Stomach (tissue), 19 donors: ENCODE measurements at places on chromosomes 3 and 15. TPM values are rescaled to one million over a fixed set of nuclear protein-coding genes. Genes with fewer than 3 reads are reported as not detected.

DNA sequence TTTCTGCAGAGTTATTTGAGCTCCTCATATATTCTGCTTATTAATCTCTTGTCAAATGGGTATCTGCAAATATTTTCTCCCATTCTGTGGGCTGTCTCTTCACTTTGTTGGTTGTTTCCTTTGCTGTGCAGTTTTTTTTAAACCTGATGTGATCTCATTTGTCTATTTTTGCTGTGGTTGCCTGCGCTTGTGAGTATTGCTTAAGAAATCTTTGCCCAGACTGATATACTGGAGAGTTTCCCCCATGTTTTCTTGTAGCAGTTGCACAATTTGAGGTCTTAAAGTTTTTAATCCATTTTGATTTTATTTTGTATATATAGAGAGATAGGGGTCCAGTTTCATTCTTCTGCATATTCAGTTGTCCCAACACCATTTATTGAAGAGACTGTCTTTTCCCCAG, 102.3 kb downstream of the POLQ start:
- DNase-seq: no peak

DNA sequence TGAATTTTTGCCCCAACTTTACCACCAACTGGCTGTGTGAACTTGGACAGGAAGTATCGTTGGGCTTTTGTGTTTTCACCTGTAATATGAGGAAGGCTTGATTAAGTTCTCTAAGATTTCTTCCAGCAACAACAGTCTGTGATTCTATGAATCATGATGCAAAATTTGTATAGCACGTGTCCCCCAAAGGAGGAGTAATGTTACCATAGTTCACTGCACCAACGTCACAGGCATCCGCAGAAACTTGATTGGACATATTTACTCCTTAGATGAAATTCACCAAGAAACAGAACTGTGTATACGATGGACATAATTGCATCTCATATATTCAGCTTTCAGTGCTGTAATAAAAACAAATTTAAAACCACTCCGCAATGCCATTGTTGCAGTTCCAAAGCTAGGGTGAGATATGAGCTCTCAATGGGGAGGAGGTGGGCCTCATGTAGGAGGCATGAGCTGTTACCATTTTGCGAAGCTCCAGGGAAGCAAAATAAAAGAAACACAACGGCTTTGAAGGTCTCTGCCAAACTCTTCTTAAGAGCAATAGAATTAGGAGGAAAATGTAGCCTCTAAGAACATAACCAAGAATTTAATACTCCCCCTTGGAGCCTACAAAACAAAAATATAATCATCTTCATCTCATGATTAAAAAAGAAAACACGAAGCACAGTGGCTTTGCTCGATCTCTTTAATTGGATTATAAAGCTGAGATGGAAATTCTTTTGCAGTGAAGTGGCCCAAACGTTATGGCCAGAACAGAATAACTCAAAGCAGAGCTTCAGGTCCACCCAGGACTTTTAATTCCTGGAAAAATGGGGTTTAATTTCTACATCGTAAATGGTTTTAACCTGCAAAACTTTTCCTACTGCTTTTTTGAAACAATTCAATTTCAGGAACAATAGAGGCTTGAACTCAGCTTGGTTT, 80.7 kb downstream of the CHST2 start:
- no peak for DNase-seq

The TRH gene
- polyA plus RNA-seq: not detected

- no peak for DNase-seq
Measured at GRCh38 chr15:98330692-98331435, 317.5 kb upstream of the IGF1R start.

GRCh38 chr3:44076221-44076829, 165.4 kb upstream of the TOPAZ1 start:
- DNase-seq: no peak

The COLQ gene
- 0.76 TPM for polyA plus RNA-seq

The CLDN18 gene
- 211 TPM for polyA plus RNA-seq

DNA sequence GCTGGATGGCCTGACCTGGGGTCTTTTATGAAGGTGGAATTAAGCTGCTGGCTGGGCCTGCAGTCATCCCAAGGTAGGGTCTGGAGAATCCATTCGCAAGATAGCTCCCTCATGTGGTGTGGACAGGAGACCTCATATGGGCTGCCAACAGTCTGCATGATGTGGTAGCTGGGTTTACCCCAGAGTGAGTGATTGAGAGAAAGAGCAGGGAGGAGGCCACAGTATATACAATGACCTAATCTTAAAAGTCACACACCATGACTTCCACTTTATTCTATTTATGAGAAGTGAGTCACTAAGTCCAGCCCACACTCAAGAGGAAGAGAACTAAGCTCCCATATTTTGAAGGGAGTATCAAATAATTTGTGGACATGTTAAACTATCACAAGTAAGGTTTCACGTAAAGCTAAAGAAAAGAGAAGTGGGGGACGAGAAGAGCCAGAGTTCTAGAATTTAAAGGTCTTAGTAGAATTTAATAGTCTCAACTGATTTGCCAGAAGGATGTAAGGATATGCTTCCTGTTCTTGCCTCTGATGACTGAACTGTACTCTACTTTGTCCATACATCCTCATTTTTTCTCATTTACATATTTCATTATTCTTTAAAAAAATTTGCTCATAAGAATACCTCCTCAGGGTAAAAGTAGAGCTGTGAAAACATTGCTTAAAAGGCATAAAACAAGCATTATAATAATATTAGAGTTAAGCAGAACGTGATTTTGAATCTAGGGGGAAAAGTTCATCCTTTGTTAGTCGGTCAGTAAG, 184.4 kb downstream of the PEX5L start:
- DNase-seq: peak; percentile 22

DNA sequence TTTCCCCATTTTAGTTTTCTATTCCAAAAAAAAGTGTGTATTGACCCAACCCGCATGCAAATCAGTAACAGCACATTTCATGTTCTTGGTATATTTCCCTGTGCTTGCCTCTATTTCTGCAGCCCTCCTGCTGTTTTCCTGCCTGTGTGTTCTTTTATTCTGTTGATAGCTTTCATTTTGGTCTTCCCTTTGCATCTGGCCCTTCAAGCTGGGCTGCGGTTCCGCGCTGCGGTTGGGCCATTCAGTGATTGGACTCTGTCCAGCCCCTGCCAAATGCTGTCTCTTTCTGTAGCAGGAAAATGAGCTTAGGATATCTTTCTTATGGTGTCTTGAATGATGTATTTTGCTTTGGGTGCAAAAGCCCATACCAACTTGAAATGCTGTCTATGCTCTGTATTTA, 49.9 kb downstream of the ZNF621 start:
- DNase-seq: no peak

DNA sequence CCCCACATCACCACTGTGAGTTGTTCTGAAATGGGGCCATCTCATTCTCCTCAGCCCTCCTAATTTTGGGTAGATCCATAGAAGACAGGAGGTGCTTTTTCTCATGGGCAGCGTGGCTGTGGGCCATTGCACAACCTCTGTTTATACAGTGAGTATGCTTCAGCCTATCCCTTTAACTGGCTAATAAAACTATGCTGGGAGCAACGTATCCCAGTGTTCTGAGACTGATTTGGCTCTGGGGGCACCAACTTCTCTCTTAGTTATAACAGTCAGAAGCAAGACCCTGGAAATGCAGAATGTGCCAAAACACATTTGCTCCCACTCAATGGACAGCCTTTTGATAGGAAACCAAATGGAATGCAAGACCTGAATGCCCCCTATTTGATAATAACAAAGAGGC, 97.1 kb upstream of the ICE2 start:
- DNase-seq: no peak

- peak; percentile 91 for DNase-seq
Measured at GRCh38 chr3:32143849-32144757, 37.7 kb downstream of the GPD1L start.

The IGSF11 gene
- not detected for polyA plus RNA-seq

GRCh38 chr3:62724503-62724902, 150.7 kb downstream of the CADPS start:
- DNase-seq: no peak

GRCh38 chr15:63402498-63403253, 21.0 kb upstream of the CA12 start:
- no peak for DNase-seq

- peak; percentile 30 for DNase-seq
Measured at GRCh38 chr3:58688574-58688973, 22.0 kb upstream of the FAM3D start.

The IL17RD gene
- polyA plus RNA-seq: not detected

- DNase-seq: peak; percentile 66
Measured at GRCh38 chr3:50602595-50603191, 8.9 kb downstream of the CISH start.
